ENCODE measurements at places on chromosomes 16 and 17.

DNA sequence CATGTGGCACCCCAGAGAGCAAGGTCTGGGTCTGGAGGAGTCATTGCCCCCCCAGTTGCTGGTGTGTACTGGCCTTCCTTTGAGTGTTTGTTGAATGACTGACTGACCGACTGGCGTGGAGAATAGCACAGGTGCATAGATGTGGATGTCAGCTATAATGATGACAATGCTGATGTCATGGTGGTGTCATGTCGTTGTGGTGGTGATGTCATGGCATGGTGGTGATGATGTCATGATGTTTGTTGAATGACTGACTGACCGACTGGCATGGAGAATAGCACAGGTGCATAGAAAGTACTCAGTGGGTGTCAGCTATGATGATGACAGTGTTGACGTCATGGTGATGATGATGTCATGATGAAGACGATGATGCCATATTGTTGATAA lies 22.1 kb downstream of the TMEM114 start:
- DNase-seq = no peak

DNA sequence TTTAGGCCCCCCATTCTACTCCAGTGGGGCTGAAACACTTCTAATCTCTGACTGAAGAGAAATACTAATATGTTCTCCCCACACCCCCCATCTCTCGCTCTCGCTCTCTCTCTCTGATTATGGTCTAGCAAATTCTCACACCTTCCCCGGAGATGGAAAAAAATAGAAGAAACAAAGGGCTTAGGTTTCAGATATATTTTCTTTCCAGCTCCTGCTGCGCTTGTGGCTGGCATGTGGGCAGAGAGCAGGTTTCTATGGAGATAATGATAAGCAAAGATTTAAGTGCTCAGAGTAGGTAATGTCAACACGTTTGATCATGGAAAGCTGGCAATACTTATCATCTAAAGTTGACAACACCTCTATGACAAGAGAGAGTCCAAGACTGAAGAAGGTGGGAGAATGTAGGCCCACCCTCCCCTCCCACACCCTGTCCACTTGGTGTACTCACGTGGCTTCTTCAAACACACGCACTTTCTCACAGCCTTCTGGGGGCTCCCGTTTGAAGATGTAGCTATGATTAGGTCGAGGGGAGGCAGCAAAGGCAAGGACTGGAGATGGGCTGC lies 8.0 kb upstream of the SLC35B1 start:
- DNase-seq = no peak

- DNase-seq = no peak
These were observed 7.3 kb upstream of the LHX1 start for GRCh38 chr17:36929851-36930582.

GRCh38 chr16:54443352-54443751 lies 156.8 kb upstream of the IRX3 start:
- no peak for DNase-seq

DNA sequence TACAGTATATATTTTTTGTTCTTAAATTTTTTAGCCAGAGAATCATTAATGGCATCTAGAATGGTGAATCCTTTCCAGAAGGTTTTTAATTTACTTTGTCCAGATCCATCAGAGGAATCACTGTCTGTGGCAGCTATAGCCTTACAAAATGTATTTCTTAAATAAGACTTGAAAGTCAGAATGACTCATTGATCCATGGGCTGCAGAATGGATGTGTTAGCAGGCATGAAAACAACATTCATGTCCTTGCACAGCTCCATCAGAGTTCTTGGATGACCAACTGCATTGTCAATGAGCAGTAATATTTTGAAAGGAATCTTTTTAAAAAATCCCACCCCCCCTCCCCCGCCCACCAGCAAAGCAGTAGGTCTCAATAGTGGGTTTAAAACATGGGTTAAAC lies 51.4 kb downstream of the CACNG1 start:
- no peak for DNase-seq

DNA sequence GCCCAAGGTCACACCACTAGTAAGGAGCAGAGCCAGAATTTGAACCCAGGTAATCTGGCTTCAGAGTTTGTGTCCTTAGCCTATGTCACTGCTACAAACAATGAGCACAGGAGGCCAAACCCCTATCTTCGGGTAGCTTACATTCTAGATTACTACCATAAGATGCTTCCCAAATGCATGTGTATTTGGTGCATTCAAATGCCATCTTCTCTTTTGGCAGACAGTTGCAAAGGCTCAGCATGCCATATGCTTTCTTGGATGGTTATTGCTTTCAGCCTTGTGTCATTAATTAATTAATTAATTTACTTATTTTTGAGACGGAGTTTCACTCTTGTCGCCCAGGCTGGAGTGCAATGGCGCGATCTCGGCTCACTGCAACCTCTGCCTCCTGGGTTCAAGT lies 80.7 kb downstream of the DNAH3 start:
- no peak for DNase-seq

GRCh38 chr16:85445779-85446222 lies 167.3 kb upstream of the GSE1 start:
- no peak for DNase-seq

DNA sequence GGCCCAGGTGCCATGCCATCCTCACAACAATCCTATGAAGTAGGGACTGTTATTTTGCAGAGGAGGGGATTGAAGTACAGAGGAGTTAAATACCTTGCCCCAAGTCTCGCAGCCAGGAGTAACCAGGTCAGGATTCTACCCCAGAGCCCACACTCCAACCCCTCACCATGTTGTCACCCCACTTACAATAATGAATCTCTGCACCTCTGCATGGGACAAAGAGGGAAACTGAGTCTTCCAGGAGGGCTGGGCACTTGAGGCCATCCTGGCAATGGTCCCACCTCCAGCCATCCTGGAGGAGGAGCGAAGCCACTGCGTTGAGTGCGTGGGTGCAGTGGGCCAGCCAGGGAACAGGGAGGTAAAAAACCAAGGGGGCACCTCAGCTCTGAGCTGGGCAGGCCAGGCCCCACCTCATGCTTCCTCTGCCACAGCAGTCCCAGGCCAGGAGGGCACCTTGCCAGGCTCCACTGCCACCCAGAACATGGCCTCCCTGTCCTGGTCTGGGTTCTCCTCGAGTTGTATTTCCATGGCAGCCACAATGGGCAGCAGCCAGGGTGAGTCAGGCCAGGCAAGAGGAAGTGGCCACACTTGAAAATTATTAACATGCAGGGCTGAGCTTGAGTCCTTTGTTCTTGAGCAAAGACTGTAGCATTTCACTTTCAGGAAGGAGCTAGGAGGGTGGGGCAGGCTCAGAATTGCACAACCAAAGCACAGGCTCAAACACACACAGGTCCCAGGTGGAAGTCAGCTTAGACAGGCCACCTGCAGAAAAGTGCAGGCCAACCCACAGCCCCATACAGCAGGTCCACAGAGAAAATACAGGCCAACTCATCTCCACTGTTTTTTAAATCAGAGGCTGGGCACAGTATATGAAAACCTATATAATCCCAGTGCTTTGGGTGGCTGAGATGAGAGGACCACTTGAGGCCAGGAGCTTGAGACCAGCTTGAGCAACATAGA lies 52.1 kb downstream of the CUEDC1 start:
- peak; percentile 95 for DNase-seq

GRCh38 chr17:3813171-3813570 lies 12.2 kb upstream of the ITGAE start:
- DNase-seq = no peak

- no peak for DNase-seq
These were observed 149.3 kb downstream of the MSI2 start for GRCh38 chr17:57405491-57406072.

DNA sequence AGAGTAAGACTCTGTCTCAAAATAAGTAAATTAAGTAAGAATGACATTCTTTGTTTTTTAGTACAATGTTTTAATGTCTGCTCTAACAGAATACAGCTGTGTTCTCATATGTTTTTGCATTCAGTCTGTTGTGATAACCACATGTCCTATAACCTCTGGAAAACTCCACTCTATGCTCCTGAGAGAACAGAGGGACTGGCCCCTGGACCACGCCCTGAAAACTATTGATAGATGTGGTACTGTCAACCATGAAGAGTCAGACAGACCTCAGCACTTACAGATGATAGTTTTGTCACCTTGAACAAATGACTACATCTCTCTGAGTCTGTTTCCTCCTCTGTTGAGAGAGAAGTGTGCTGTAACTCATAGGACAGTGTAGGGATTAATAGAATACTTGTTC lies 7.9 kb downstream of the SUPT6H start:
- no peak for DNase-seq

DNA sequence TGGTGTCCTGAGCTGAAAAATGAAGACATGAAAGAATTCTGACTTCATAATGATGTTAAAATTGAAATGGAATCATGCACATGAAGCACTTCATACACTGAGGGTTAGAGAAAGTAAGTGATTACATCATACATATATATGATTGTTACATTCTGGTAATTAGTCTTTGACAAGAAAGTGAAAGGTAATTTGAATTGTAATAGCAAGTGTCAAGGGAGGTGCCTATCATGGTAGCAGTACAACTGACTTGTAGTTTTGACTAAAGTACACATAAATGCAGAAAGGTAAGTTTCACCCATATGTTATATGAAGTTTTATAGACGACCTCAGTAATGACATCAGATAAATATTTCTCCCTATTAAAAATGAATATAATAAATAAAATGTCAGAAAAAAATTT lies 1325.0 kb upstream of the GOT2 start:
- DNase-seq = no peak

GRCh38 chr17:63706336-63707082 lies 6.6 kb upstream of the LIMD2 start:
- no peak for DNase-seq

DNA sequence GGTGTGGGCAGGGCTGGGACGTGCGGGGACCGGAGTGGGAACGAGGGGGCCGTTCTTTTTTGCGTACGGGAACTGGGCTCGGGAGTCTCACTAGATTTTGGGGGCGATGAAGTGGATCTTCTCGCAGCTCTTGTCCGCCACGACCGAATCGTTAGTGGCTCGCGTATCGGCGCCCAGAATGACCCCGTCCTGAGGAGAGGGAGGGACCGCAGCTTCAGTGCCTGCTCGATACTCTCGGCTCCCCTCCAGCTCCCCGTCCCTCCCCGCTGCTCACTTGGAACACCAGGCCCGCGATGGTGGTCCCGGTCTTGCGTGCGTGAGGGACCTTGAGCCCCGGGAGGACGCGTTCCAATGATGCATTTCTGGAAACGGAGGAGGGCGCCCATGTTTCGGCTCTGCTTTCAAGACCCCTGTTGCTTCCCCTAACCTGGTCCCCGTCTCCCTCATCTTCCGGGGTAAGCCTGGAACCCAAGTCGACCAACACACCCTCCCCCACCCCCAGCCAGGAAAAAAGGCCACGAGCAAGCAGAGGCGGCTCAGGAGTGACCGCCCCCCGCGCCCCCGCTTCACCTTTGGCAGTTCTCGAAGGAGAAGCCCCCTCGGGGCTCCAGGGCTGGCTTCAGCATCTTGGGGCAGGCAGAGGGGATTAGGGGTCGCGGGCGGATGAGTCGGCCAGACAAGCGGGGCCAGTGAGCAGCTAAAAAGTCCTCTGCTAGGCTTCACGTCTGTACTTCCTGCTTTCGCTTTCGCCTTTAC lies at the start of gene PSMB10:
PSMB10 (minus strand) TSS at position 727 of the 756 bp plus-strand sequence; CDS start at position 626, 101 bp downstream.
- no peak for DNase-seq

DNA sequence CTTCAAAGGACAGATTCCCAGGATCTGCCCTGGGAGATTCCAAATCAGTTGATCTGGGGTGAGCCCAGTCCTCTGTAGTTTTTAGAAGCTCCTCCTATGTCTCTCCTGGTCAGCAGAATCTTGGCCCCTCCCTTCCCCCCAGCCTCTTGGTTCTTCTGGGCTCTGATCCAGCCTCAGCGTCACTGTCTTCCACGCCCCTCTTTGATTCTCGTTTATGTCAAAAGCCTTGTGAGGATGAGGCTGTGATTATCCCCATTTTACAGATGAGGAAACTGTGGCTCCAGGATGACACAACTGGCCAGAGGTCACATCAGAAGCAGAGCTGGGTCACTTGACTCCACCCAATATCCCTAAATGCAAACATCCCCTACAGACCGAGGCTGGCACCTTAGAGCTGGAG lies 840 bp upstream of the CDH5 start:
- no peak for DNase-seq

DNA sequence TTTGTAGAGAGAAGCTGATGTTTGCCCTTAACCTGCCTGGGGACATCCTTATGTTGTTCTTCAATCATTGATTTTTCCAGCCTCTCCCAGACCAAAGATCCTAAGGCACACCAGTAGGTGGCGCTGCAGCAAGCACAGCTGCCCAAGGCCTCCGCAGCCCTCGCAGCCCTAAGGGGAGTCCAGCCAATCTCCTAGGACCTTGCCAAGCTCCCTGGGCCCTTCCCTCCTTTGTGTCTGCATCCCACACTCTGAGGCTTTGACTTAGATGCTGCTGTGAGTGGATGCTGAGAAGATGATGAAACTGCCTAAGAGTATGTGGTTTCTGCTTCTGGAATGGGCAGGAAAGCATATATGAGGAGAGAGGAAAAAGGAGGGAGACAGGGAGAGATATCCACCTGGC lies 47.1 kb downstream of the SPACA3 start:
- no peak for DNase-seq

GRCh38 chr17:7393613-7394451 lies 493 bp downstream of the PLSCR3 start:
- DNase-seq = peak; percentile 68

- DNase-seq = no peak
These were observed 187.7 kb upstream of the CPHXL start for GRCh38 chr16:75913958-75914357.

- no peak for DNase-seq
These were observed 3.8 kb downstream of the CPNE7 start for GRCh38 chr16:89579351-89579750.

DNA sequence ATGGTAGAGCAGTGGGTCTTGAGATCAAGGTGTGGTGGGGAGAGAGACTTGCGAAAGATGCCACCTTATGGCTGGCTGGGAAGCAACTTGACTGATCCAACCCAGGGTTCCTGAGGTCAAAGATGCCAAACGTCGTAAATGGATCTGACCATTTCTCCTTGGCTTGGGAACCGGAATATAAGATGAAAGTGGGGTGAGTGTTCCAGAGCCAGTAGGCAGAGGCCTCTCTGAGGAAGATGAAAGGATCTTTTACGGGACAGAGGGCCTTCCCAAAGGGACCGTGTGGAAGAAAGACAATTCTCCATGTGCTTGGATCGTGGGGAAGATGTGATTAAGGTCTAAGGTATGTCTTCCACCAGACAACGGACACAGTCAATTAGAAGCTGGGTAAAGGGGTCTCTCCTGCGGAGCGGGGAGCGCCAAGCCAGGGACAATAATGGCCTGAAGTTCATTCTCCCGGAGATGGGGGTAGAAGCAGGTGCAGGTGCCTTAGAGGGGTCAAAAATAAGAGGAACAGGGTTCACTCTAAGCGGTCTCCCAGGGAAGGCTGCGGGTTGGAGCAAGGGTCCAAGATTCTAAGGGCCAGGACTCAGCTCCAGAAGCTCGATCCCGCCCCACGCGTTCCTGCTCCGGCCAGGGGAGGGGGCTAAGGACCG lies 800 bp downstream of the FXR2 start:
- DNase-seq = no peak

DNA sequence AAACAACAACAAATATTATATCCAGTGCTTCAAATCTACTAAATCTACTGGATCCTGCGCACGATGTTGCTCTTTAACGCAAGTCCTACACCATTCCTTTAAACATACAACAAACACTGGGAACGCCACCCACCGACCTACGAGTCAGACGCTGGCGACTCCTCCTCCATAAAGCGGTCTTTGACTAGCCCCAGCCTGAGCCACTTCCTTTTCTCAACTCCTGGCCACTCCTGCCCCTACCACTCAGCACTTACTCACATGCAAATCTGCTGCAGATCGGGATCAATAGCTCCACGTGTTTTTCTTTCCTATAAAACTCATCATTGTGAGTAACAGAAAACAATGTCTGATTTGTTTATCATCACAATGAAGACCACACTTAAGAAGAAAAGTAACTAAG lies 32.8 kb upstream of the MNT start:
- peak; percentile 3 for DNase-seq

GRCh38 chr17:72171703-72172667 lies 51.2 kb downstream of the SOX9 start:
- no peak for DNase-seq
